ENCODE measurements at places on chromosomes 16 and 17. TPM values are rescaled to one million over a fixed set of nuclear protein-coding genes. Genes with fewer than 3 reads are reported as not detected.

GRCh38 chr16:51148678-51149228 lies 2.3 kb downstream of the SALL1 start:
- no peak for DNase-seq

- DNase-seq: no peak
These were observed 23.9 kb upstream of the CAPNS2 start for GRCh38 chr16:55542459-55543082.

- DNase-seq: no peak
These were observed 31.2 kb downstream of the RNF213 start for GRCh38 chr17:80291691-80292487.

DNA sequence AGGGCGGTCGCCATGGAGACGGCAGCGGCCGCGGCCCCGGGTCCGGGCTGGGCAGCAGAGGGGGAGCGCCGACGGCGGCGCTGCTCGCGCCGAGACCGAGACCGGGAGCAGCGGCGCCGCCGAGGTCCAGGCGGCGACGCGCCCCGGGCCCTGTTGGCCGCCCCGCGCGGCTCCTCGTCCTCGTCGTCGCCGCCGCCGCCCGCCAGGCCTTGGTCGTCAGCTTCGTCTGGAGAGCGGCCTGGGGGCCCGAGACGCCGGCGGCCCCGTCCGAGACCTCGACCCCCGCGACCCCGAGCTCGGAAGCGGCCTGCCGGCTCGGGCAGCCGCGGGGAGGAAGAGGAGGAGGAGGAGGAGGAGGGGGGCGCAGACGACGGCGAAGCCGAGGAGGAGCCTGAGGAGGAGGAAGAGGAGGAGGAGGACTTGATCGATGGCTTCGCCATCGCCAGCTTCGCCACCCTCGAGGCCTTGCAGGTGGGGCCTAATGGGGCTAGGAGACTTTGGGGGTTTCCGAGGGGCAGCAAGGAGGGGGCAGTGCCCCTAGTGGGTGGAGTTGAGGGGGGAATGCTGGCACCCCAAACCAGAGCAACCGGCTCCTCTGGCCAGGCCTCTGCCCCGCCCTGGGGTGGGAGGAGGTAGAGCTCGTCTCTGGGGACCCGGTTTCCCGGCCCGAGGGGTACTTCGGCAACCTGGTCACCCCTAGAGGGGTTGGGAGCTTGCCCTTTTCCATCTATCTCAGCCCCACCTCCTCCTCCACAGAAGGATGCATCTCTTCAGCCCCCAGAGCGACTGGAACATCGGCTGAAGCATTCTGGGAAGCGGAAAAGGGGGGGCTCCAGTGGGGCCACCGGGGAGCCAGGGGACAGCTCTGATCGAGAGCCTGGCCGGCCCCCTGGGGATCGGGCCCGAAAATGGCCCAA lies 1.5 kb downstream of the FBRS start:
- DNase-seq: peak; percentile 39

GRCh38 chr16:81136390-81137335 lies 40.5 kb upstream of the GCSH start:
- no peak for DNase-seq

GRCh38 chr17:81488276-81488860 lies 24.2 kb downstream of the ACTG1 start:
- no peak for DNase-seq

GRCh38 chr17:18937981-18938691 lies 13.8 kb upstream of the SLC5A10 start:
- DNase-seq: no peak

GRCh38 chr17:66885417-66885816 lies 50.5 kb downstream of the CACNG5 start:
- no peak for DNase-seq

GRCh38 chr17:37146086-37147064 lies 197.6 kb downstream of the AATF start:
- no peak for DNase-seq

Gene UNK
- 26.0 TPM for total RNA-seq

Gene GP2
- total RNA-seq: not detected

Gene TP53TG3F
- not detected for total RNA-seq

All from activated T-helper 1 cell treated with anti-CD3 and anti-CD28 coated beads, Interleukin-12 subunit alpha, Interleukin-12 subunit beta, Interleukin-2, Interleukin-4 antibody, amounts not matched to agents 30 ng/mL and 10 ng/mL and 1 ng/mL, durations not matched to agents 14 hours and 24 hours and 36 hours (primary cell).